ENCODE measurements at places on chromosomes 16 and 17.

DNA sequence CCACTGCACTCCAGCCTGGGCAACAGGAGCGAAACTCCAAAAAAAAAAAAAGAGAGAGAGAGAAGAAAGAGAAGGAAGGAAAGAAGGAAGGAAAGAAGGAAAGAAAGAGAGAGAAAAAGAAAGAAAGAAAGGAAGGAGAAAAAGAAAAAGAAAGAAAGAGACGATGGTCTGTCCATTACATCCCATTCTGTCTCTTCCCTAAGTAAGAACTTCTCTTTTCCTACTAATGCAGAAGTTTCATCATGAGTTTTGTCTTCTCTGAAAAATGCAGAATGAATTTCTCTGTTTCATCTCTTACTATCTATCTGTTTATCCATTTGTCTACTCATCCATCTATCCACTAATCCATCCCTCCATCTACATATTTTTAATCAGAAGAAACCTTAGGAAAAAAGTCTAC lies 94.9 kb upstream of the MED13 start:
- DNase-seq: no peak

GRCh38 chr16:85761861-85762260 lies 11.0 kb upstream of the C16orf74 start:
- no peak for DNase-seq

DNA sequence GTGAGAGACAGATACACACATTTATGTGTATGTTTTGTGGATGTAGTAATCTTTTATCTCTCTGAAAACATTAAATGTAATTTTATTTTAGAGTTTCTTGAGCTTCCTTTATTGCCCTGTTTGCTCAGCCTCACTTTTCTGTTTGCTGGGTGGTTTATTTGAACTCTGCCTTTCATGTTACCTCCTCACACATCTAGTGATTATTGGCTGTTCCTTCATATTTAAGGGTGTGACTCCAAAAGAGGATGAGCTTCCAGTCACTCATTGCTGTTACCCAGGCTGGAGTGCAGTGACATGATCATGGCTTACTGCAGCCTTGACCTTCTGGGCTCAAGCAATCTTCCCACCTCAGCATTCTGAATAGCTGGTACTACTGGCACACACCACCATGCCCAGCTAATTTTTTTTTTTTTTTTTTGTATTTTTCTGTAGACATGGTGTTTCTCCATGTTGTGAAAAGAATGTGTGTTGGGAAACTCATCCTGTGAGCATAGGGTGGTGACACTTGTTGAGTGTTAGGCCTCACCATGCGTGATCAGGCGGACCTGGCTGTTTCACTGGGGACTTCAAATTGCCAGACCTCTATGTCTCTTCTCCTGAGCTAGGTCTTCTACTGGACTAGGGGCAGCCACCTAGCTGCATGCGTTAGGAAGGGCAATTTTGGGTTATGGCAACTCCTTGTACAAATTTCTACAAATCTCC lies 37.8 kb downstream of the GOSR1 start:
- DNase-seq: no peak

DNA sequence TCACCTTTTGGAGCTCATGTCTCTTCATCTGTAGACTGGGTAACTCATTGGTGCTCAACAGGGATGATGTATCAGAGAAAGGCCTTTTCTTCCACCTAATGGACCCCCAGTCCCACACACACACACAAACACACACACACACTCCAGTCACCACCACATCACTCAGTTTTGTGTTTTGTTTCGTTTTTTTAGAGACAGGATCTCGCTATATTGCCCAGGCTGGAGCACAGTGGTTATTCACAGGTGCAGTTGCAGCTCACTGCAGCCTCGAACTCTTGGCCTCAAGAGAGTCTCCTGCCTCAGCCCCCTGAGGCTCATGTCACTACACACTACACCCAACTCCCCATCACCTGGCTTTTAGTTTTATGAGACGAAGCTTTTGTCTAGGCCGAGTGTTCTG lies 55.6 kb downstream of the SF3B3 start:
- DNase-seq: no peak

DNA sequence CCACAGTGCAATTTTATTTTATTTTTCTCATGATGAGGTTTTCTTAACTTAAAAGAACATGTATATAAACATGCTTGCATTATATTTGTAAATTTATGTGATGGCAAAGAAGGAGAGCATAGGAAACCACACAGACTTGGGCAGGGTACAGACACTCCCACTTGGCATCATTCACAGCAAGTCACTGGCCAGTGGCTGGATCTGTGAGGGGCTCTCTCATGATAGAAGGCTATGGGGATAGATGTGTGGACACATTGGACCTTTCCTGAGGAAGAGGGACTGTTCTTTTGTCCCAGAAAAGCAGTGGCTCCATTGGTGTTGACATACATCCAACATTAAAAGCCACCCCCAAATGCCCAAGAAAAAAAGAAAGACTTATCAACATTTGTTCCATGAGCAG lies 12.3 kb upstream of the EFCAB13 start:
- DNase-seq: no peak

GRCh38 chr17:39213852-39214251 lies 11.9 kb downstream of the STAC2 start:
- no peak for DNase-seq

DNA sequence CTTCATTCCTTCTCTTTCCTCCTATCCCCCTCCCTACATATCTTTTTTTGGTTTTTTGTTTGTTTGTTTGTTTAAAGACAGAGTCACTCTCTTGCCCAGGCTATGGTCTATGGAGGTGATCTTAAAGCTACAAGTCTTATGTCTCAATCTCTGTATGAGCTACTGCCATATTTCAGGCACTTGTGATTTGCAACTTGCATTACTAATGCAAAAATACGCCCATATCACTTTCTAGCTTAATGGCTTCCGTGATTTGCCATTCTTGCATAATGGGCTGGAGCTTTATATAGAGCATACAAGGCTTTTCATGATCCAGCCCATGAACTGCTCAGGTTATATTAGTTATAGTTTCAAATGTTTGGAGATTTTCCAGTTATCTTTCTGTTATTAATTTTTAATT lies 7.5 kb downstream of the CFAP97D1 start:
- DNase-seq: no peak

DNA sequence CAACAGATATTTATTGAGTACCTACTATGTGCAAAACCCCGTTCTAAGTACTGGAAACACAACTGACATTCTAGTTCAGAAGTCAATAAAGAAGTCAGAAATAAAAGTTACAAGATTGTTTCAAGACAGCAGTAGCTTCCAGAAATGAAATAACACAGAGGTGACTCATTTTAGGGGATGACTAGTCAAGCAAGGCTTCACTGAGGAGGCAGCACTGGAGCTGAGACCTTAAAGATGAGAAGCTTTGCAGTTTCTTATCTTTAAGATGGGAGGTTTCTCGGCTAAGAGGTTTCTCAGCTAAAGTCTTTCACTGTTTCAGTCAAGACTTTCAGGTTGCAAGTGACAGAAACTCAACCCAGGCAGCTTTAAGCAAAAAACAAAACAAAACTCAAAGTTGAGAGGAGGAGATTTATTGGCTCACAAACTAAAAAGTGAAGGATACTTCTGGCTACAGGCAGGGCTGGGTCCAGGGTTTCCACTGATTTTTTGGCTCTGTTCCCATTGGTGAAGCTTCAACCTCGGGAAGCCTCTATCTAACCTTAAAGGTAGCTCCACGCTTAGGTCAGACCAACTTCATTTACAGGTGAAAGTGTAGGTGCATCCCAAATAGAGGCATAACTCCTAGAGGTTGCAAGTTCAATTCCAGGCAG lies 7.4 kb upstream of the MMP2 start:
- no peak for DNase-seq

DNA sequence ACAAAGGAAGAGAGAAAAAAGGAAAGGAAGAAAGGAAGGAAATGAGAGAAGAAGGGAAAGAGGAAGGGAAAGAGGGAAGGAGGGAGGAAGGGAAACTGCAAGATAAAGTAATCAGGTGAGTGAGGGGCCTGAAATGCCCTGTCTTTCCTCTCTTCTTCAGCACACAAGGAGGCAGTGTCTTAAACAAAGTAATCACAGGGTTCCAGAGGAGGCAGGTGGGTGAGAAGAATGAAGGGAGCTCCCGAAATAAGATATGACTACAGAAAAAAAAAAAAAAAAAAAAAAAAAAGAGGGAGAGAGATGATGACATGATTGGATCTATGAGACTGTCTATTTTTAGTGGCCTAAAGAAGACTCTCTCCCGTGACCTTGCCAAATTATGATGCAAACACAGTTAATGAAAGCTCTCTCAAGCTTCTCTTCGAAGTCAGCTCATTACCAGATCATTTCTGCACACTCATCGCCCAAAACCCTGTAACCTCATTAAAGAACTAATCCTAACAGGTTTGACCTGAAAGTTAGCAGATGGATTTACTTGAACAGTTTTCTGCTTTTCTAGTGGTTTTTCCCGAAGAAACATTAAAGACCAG lies 53.6 kb downstream of the CDH11 start:
- DNase-seq: no peak

- no peak for DNase-seq
Observed at GRCh38 chr17:49890077-49890821, 42.4 kb upstream of the TAC4 start.

DNA sequence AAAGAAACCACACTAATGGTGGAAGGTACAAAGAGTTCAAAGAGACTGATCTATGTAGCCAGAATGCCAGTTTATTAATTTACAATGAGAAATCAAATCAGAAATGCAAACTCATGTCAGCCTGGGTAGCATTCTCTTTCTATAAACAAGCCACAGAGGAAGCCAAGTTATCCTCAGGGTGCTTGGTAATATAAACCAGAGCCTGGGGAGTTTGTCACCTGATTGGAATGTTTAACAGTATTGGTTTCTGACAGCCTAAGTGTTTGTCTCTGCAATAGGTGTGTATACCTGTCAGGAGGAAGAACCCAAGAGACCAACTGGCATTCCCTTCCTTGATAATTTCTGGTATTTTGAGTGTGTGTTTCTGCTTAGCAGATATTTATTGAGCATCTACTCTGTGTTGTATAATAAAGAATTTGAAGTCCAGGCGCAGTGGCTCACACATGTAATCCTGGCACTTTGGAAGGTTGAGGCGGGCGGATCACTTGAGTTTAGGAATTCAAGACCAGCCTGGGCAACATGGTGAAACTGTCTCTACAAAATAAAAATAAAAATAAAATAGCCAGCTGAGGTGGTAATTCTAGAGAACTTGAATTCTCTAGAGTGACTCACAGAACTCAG lies 3.1 kb upstream of the C17orf58 start:
- no peak for DNase-seq

DNA sequence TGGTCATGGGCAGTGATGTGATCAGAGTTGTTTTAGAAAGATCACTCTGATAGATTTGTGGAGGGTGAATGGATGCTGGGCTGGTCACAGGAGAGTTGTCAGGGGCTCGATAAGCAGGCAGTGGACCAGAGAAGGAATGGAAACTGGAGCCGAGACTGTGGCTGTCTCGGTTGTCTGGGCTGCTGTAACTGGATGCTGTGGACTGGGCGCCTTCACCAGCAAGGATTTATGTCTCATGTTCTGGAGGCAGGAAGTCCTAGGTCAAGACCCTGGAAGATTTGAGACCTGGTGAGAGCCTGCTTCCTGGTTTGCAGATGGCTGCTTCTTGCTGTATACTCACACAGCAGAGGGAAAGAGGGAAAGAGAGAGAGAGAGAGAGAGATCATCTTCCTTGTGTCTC lies 203.6 kb downstream of the HS3ST4 start:
- DNase-seq: no peak

- DNase-seq: peak; percentile 28
Observed at GRCh38 chr17:17044846-17045561, 2.7 kb downstream of the MPRIP start.

GRCh38 chr17:17170346-17170985 lies 35.7 kb downstream of the PLD6 start:
- DNase-seq: peak; percentile 77

- peak; percentile 24 for DNase-seq
Observed at GRCh38 chr16:79874391-79874790, 273.9 kb upstream of the MAF start.

- DNase-seq: no peak
Observed at GRCh38 chr16:87499189-87499486, 6.3 kb upstream of the ZCCHC14 start.

- no peak for DNase-seq
Observed at GRCh38 chr16:80433623-80434022, 107.2 kb upstream of the DYNLRB2 start.

DNA sequence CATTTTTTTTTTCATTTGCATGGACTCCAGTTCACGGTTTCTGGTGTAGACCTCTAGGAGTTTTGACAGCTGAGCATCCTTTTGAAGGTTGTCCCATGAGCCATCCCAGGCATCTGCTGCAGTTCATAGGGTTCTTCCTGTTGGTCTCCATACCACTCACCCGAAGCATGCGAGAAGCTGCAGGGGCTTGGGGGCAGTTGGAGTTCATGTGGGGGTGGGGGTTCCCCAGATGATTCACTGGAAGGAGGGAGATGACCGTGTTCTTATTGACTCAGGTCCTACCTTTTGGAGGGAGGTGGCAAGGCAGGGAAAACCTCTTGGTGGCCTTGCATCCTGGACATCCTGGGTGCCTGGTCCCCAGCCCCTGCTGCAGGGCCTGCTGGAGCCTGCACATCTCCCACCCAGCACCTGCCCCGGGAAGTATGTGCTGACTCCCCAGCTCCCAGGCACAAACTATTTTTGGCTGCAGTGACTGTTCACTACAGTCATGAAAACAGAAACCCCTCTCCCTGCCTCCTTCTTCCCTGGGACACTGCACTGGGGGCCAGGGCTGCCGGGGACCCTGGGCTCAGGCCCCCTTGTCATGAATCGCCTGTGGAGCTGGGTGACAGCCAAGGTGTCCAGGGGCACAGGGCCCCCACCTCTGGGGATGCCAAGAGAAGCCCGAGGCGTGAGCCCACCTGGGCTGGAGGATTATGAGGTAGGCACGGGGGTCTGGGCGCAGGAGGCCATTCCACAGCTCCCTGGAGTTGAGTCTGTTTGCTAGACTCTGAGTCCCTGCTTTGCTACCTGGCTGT lies 64.9 kb upstream of the LGALS9 start:
- no peak for DNase-seq

- DNase-seq: no peak
Observed at GRCh38 chr17:65783845-65784334, 222.4 kb upstream of the AXIN2 start.

DNA sequence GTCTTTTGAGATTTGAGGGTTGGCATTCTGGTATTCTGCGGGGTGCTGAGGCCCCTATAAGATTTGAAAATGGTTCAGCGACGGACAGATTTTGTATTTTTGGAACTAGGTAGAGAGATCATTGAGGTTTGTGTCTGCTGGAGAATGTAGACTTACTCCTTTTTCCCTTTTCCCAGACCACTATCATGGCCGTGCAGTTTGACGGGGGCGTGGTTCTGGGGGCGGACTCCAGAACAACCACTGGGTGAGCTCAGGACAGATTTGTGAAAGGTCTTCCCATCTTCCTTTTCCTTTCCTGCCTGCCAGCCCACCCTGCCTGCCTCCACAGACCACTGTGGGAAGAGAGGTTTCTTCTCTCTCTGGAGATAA lies 572 bp downstream of the PSMB6 start:
- DNase-seq: peak; percentile 27

GRCh38 chr17:72358465-72358864 lies 237.6 kb downstream of the SOX9 start:
- DNase-seq: no peak

- no peak for DNase-seq
Observed at GRCh38 chr16:27174798-27175197, 28.5 kb upstream of the KDM8 start.

GRCh38 chr17:36203335-36203734 lies 6.8 kb upstream of the CCL3L1 start:
- DNase-seq: no peak

GRCh38 chr16:29738514-29738913 lies 7.3 kb downstream of the C16orf54 start:
- DNase-seq: no peak

- peak; percentile 45 for DNase-seq
Observed at GRCh38 chr17:50511058-50511457, 2.8 kb downstream of the MYCBPAP start.
